ENCODE measurements at places on chromosomes 12 and 14. TPM values are rescaled to one million over a fixed set of nuclear protein-coding genes. Genes with fewer than 3 reads are reported as not detected.

Gene ASIC1
- total RNA-seq, result 2.6 TPM

Gene CD163L1
- under 0.01 TPM for total RNA-seq

Gene MSI1
- total RNA-seq, result not detected

Gene PRICKLE1
- total RNA-seq, result 14.0 TPM

Gene FAR2
- 27.6 TPM for total RNA-seq

Gene HHIPL1
- 1.8 TPM for total RNA-seq

Gene TSHR
- total RNA-seq, result not detected

Gene GRIP1
- under 0.01 TPM for total RNA-seq

Gene KRT74
- total RNA-seq, result not detected

Gene SERPINA12
- not detected for total RNA-seq

Gene RTL1
- not detected for total RNA-seq

Gene CD163
- total RNA-seq, result under 0.01 TPM

Gene TRPV4
- total RNA-seq, result 0.59 TPM

Gene CCER1
- not detected for total RNA-seq

Gene TMEM253
- total RNA-seq, result not detected

Gene KRT85
- not detected for total RNA-seq

Gene TRHDE
- 0.39 TPM for total RNA-seq

Gene SERPINA3
- 0.20 TPM for total RNA-seq

Gene DAO
- not detected for total RNA-seq

Gene ADAM21
- 0.39 TPM for total RNA-seq
